A549 treated with GW870086 at 1 μM for 4 hours (cell line): ENCODE measurements at places on chromosomes 16 and 17. TPM values are rescaled to one million over a fixed set of nuclear protein-coding genes. Genes with fewer than 3 reads are reported as not detected.

The ZPBP2 gene
- total RNA-seq: not detected in 5 replicates

The ACAP1 gene
- total RNA-seq: 1.7 to 5.4 TPM (median 3.1 TPM) in 5 replicates

The KRTAP4-4 gene
- total RNA-seq: not detected in 5 replicates

The HNF1B gene
- 19.9 to 25.3 TPM (median 23.7 TPM) in 5 replicates for total RNA-seq

The CFAP97D1 gene
- total RNA-seq: 0.03 TPM in 1 of 5 replicates, not detected in the others

The ADAD2 gene
- total RNA-seq: not detected in 5 replicates
